ENCODE measurements at places on chromosomes 1 and 21.

DNA sequence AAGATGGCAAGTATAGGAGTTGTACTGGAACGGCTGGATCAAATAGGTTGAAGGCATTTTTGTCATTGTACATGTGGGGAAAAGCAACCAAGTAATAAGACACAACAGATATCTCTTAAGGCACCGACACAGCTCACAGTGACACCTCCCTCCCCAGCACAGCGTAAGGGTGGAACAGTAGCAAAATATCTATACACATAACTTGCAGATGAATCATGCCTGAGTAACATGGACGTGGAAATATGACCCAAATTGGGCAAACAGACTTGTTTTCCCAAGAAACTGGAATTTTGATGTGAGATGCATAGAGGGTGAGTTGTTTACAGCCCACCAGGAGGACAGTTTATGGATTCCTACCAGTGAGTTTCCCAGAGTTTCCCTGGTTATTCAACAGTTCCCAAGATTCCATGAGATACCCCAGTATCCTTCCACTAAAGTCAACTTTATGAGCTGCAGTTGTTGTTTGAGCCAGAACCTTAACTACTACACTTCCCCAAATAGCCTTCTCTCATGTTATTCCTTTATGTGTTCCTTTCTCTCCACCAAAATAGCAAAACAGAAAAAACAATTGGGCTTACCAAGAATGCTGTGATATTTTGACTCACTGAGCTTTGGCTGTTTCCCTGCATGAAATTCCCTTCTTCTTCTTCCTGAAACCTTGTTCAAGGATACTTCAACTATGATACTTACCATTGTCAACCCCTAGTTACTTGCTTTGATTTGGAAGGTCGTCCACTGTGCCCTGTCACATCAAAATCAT lies 7.1 kb upstream of the DR1 start:
- DNase-seq = no peak

- DNase-seq = no peak
Observed at GRCh38 chr1:200415227-200415626, 5.4 kb upstream of the ZNF281 start.

DNA sequence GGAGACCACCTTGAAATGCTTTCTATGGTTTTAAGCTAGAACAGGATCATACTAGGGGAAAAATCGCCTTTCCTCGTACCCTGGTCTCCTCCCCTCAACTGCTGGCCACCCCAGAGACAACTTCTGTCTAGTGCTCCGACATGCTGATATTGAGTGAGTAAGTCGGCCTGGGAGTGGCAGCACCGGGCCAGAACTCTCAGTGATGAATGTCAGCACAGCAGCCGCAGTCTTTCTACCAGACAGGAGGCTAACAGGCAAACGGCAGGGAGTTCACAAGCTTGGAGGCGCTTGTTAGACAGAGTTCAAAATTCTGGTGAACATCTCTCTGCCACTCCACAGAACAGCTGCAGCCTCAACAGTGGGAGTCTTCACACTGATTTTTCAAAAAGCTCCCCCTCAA lies 716.9 kb downstream of the ADGRL2 start:
- no peak for DNase-seq

GRCh38 chr1:160130486-160130885 lies 14.9 kb downstream of the ATP1A2 start:
- DNase-seq = no peak

DNA sequence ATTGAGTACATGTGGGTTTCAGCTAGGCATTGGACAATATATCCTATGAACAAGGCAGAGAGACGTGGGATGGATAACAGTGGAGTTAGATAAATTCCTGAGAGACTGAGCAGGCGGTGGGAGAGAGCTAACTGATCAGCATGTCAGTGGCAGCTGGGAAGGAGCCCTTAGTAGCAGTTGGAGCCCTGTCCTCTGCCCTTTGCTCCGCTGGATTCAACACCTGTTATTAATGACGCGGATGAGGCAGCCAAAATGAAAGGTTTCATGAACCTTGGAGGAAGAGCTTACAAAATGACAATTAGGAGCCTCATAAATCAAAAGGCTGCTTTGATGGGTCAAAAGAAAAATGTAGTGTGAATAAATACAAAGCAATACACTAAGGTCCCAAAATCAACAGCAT lies 16.1 kb downstream of the UBIAD1 start:
- no peak for DNase-seq

All from stimulated activated naive CD4-positive, alpha-beta T cell (primary cell).